Aortic smooth muscle cell (primary cell): ENCODE measurements at places on chromosomes 3 and 15. TPM values are rescaled to one million over a fixed set of nuclear protein-coding genes. Genes with fewer than 3 reads are reported as not detected.

CSTA gene
- total RNA-seq, result 0.66 TPM in 1 of 2 replicates, not detected in the other

ARPP19 gene
- total RNA-seq, result 78.7 and 82.3 TPM in 2 replicates

LRTM1 gene
- not detected in 2 replicates for total RNA-seq

HCLS1 gene
- 7.3 and 13.3 TPM in 2 replicates for total RNA-seq

NPAP1 gene
- total RNA-seq, result not detected in 2 replicates

LYZL4 gene
- not detected in 2 replicates for total RNA-seq

KCTD6 gene
- total RNA-seq, result 7.8 and 7.9 TPM in 2 replicates

SI gene
- total RNA-seq, result not detected in 2 replicates

P4HTM gene
- total RNA-seq, result 39.0 and 50.3 TPM in 2 replicates

SLC9C1 gene
- 0.13 and 0.44 TPM in 2 replicates for total RNA-seq

UBXN7 gene
- 16.1 and 16.6 TPM in 2 replicates for total RNA-seq

SLC38A3 gene
- not detected in 2 replicates for total RNA-seq

MAPKAPK3 gene
- total RNA-seq, result 69.8 and 85.7 TPM in 2 replicates

CCR8 gene
- not detected in 2 replicates for total RNA-seq

HGD gene
- total RNA-seq, result 0.19 TPM in 1 of 2 replicates, not detected in the other

FEM1B gene
- 44.9 and 45.4 TPM in 2 replicates for total RNA-seq

CLDN11 gene
- 3.3 and 30.1 TPM in 2 replicates for total RNA-seq

CACNA2D2 gene
- total RNA-seq, result under 0.01 TPM in 1 of 2 replicates, not detected in the other

NTRK3 gene
- 0.26 and 0.62 TPM in 2 replicates for total RNA-seq

CP gene
- 17.2 and 63.3 TPM in 2 replicates for total RNA-seq

KCNH8 gene
- total RNA-seq, result not detected in 2 replicates

KLHL40 gene
- total RNA-seq, result not detected in 2 replicates

DUSP7 gene
- total RNA-seq, result 7.4 and 8.8 TPM in 2 replicates

ZWILCH gene
- total RNA-seq, result 20.0 and 23.4 TPM in 2 replicates

FBXL2 gene
- 8.2 and 12.9 TPM in 2 replicates for total RNA-seq

CTDSPL gene
- total RNA-seq, result 21.9 and 22.4 TPM in 2 replicates

PPARG gene
- total RNA-seq, result 8.1 and 14.3 TPM in 2 replicates

MBD4 gene
- 15.7 and 18.3 TPM in 2 replicates for total RNA-seq

LEKR1 gene
- 0.19 and 0.26 TPM in 2 replicates for total RNA-seq

GOLGA6B gene
- not detected in 2 replicates for total RNA-seq

COL6A6 gene
- total RNA-seq, result 0.40 and 4.1 TPM in 2 replicates

VPS39 gene
- 38.7 and 49.5 TPM in 2 replicates for total RNA-seq

GOLGA6L7 gene
- total RNA-seq, result not detected in 2 replicates

MAGEF1 gene
- total RNA-seq, result 16.4 and 18.8 TPM in 2 replicates

ZBED2 gene
- total RNA-seq, result 0.12 and 0.13 TPM in 2 replicates

PLSCR4 gene
- 76.5 and 99.1 TPM in 2 replicates for total RNA-seq

STAC gene
- total RNA-seq, result 16.6 and 20.1 TPM in 2 replicates

INSYN1 gene
- total RNA-seq, result 3.0 and 5.2 TPM in 2 replicates

PRSS50 gene
- total RNA-seq, result not detected in 2 replicates
